ENCODE measurements at places on chromosomes 2 and 18.

- DNase-seq = no peak
Observed at GRCh38 chr2:230938098-230938497, 13.1 kb upstream of the GPR55 start.

- no peak for DNase-seq
Observed at GRCh38 chr2:217552081-217552480, 450.7 kb downstream of the TNS1 start.

DNA sequence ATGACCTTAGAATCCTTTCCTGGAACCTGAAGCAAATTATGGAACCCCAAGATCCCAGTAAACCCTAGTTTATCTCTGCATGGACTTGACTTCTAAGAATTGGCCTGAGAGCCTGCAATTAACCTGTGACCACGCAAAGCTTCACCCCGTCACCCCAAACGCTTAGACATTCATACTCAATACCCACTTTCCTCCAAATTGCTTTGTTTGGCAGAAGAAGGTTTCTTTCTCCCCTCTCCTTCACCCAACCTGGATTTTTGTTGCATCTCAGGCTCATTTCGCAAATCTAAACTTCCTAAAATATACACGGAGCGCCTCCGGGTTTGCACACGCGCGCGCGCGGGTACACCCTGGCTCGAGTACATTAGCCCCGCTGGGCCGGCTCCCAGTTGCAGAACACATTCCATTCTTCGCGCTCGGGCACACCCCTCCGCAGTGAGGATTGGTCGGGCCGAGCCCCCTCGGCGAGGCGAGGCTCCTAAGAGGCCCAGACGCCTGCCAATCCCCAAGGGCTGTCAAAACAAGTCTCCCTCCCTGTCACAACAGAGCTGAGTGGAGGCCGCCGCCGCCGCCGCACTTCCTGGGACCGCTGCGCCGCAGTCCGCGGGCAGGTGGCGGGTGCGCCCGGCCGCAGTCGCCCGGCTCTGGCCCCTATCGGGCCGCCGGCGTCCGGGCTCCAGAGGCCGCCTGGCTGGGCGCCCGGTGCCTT is at the start of gene PLCL1:
TSS of gene PLCL1 (plus strand) at position 545 of the 709 bp plus-strand sequence.
- DNase-seq = peak; percentile 77

GRCh38 chr2:111946294-111947114 is 48.1 kb downstream of the MERTK start:
- DNase-seq = no peak

DNA sequence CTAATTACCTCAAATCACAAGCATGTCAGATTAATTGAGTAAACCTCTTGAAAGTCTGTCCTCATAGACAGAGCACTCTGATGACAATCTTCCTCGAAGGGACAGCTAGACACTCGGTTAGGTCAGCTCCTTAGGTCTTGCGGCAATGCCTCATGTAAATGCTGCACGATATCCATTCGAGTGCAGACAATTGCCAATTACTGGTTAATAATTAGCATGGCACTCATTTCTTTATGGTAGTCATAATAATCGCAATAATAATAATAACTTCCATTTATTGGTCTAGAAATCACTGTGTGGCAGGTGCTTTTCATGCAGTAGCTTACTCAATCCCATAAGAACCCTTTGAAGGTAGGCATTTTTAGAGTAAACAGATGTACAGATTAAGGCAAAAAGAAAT is 44.7 kb upstream of the DSC1 start:
- DNase-seq = no peak

- no peak for DNase-seq
Observed at GRCh38 chr2:137050949-137051348, 285.6 kb downstream of the THSD7B start.

- no peak for DNase-seq
Observed at GRCh38 chr2:224958462-224958857, 83.8 kb downstream of the DOCK10 start.

DNA sequence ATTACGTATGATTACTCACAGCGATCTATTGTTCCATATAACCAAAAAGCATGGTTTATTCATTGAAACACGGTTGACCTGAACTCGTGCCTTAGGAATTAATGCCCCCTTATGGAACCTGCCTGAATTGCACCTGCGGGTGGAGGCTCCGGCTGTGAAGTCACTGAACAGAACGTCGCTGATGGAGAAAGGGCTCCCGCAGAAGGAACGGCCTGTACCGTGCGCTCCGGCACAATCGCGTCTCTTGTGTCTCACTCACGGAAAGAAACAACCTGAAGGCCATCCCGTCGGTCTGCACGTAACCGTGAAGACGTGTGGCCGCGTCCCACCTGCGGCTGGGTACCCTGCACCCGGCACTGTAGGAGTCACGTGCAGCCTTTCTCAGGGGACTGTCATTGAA is 133.1 kb downstream of the NFATC1 start:
- peak; percentile 61 for DNase-seq

DNA sequence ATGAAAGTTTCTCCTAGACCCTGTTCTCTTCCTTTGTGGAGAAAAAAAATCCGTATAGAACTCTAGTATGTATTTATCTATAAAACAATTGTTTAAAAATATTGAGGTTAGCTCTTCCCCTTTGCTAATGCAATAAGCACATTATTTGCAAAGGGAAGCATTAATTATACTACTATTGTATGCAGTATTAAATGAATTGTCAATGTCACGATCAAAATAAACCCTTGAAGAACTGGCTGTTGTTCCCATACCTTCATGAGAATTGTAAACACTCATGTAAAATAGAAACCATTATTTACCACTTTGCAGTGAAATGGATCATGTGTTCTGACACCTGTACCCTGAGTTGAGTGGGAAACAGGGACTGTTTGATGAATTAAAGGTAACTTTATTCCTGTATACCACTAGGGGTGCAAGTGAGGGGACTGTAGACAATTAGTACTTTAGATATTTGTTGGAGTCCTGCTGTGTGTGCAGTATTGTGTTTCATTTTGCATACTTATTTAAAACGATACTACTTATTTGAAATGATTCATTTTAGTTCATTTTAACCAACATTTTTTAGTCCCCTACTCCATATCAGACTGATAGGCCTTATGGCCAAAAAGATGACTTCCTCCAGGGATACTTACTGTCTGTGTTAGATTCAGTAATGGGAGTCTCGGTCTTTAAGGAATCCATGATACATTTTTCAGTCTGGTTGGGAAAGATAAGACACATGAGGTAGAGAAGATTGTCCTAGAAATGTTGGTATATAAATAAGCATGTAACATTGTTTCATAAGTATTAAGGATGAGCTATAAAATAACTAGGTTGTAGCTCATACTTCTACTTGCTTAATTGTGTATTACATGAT is 7.9 kb downstream of the PKP4 start:
- DNase-seq = no peak

DNA sequence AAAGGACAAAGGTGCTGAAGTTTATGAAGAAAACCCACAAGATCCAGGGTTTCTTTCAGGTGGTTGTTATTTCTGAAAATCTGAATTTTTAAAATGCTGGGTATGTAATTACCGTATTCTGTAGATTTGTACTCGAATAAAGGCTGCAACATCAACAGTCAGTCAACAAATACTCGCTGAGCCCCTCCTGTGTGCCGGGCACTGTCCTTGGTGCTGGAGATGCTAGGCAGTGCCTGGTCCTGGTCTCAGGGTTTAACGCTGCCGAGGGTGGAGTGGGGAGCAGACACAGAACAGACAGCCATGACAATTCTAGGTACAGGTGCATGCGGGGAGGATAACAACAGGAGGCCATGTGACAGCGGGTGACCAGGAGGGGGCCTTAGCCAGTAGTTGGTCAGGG is 27.2 kb upstream of the PDIA6 start:
- no peak for DNase-seq

DNA sequence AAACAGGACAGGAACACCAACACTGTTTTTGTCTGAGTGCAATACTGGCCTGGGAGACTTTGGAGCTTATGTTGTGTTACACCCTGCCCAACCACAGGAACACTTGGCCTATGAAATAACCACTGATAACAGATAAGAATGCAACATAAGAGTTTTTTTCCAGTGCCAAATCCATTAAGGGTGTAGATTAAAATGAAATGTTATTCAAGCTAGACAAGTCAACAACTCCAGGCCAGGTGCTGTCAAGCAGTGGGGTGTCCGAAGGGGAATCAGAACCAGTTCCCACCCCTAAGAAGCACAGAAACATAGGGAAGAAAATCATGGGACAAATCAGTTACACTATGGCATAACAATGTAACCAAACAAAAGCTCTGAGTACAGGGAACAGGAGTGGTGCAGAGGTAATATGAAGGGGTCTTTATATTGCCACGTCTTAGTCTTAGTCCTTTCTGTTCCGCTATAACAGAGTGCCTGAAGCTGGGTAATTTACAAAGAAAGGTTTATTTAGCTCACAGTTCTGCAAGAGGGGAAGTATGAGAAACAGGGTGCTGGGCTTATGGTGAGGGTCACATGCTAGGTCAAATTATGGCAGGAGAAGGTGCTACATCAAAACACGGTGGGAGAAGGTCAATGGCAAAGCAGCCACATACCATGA is 3.8 kb downstream of the AFG3L2 start:
- no peak for DNase-seq

DNA sequence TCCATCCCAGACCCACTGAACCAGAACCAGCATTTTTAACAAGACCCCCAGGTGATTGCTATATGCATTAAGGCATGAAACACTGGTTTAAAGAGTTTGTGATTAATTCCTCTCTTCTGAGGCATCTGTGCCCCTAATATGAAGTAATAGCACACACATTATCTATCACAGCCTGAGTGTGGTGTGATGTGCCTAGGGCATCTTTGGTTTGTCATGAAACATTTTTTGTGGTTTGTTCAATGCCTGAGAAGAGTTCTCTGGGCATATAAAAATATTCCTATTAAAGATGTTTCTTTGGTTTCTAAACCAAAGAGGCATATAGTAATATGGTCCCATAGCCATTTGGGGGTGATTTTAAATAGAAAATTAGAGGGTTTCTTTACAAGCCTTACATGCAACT is 221.7 kb upstream of the SPOPL start:
- DNase-seq = no peak

GRCh38 chr2:64923385-64923710 is 65.9 kb upstream of the SLC1A4 start:
- DNase-seq = no peak

DNA sequence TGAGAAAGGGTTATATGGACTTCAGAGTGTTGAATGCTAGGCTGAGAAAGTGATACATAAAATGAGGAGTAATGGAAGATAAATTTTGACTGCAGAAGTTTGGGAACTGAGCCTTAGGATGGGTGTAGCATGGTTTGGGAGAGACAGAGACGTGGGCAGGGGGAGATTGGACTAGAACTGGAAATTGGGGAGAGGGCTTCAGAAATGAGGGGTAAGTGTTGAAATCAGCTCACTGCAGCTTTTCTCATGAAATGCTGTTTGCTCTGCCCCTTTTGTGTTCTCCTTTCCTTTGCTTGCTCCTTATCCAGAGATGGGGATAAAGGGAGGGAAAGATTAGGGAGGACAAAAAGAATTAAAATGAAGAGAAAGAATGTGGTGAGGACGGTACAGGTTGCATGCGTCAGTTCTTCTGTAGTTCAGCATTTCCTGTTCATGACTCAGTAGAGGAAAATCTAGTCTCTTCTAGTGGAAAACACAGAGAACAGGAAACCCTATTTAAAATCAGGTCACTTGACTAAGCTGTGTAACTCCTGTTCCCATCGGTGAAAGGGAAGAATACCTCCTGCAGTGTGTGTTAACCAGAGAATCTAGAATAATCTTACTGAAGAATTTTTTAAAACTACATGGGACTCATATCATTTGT is 105.6 kb downstream of the CRIM1 start:
- DNase-seq = no peak

GRCh38 chr2:49199266-49199665 is 45.0 kb upstream of the FSHR start:
- no peak for DNase-seq

GRCh38 chr2:53863538-53864227 is 3.9 kb upstream of the GPR75 start:
- no peak for DNase-seq

- no peak for DNase-seq
Observed at GRCh38 chr18:12408247-12408869, 629 bp downstream of the PRELID3A start.

DNA sequence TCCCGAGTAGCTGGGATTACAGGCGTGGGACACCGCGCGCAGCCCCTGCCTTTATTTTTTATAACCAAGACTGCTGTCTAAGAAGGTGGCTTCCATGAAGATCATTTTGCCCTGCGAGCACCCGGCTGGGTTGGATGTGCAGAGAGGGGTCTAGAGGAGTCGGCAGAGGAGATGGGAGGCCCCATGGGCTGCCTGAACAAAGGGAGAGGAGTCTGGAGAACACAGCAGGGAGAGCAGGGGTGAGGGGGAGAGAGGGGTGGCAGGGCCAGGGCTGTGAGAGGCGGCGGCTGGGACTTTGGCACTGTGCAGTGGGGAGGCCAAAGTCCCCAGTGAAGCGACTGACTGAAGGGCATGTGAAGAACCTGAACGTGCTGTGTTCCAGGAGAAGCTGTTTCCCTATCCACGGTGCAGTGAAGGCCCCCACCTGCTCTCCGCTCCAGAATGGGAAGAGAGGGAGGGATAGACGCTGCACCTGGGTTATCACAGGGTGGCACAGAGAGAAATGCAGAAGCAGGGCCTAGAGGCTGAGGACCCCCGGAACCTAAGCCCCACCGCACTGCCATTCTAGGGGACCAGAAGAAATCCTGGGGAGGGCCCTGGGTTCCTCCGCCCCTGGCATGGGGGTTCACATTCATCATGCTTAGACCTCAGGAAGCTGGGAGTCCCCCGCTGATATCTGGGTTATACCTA is 24.8 kb upstream of the FOSL2 start:
- DNase-seq = no peak

GRCh38 chr2:204114295-204115136 is 178.0 kb downstream of the ICOS start:
- DNase-seq = no peak

- no peak for DNase-seq
Observed at GRCh38 chr2:173463846-173464245, 109.2 kb downstream of the CDCA7 start.

DNA sequence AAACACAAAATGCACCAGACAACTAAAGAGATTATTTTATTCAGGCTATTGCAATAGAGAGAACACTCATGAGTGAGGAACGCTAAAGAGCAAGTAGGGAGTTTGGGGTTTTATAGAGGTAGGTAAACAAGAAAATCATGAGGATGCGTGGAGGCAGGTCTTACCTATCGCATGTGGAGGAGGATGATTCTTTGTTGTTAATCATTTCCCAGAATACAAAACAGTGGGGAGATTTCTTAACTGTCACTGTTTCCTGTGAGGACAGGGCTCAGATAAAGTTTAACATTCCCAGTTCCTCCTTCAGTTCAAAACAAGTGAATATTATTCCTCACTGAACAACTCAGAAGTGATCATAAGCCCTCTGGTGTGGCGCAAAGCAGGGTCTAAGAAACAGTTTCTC is 156.1 kb upstream of the MGAT5 start:
- DNase-seq = no peak

- DNase-seq = no peak
Observed at GRCh38 chr2:106565599-106565998, 78.4 kb downstream of the CD8B2 start.

DNA sequence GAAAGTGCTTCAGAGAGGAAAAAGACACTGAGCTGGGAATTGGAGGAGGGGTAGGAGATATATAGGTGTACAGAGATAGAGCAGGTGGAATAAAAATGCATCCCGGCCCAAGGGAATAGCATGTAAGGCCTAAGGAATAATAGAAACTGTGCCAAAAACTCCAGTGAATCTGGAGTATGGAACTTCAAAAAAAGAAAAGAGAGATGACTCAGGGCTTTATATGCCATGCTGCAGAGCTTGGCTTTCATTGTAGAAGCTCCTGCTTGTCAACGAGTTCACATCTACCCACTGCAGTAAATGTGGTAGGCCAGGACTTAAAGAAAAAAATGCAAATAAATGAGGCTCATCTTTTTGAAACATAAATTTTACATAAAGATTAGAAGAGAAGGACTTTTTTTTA is 131.8 kb downstream of the MREG start:
- DNase-seq = no peak

Measured in activated naive CD4-positive, alpha-beta T cell (primary cell).